ENCODE measurements at places on chromosomes 13 and 19. TPM values are rescaled to one million over a fixed set of nuclear protein-coding genes. Genes with fewer than 3 reads are reported as not detected.

The FRY gene
- 1.7 TPM for total RNA-seq

The LPAR6 gene
- total RNA-seq = 4.2 TPM

The RNF225 gene
- 0.09 TPM for total RNA-seq

The ZNF763 gene
- total RNA-seq = 1.6 TPM

The CYP2A7 gene
- not detected for total RNA-seq

The FBXO27 gene
- 1.5 TPM for total RNA-seq

The DNAAF3 gene
- total RNA-seq = 0.26 TPM

The ZNF724 gene
- 0.34 TPM for total RNA-seq

The TMEM147 gene
- 108 TPM for total RNA-seq

The MATK gene
- not detected for total RNA-seq

The CKM gene
- 0.35 TPM for total RNA-seq

The C5AR1 gene
- total RNA-seq = not detected

The FARP1 gene
- 11.4 TPM for total RNA-seq

The ZNF418 gene
- total RNA-seq = 2.9 TPM

The DLL3 gene
- total RNA-seq = 0.23 TPM

The C1QTNF9 gene
- total RNA-seq = not detected

The HIF3A gene
- total RNA-seq = 37.2 TPM

The ELAVL3 gene
- not detected for total RNA-seq

The IGFL2 gene
- total RNA-seq = not detected

The BEST2 gene
- not detected for total RNA-seq

The TMEM150B gene
- not detected for total RNA-seq

The GAPDHS gene
- not detected for total RNA-seq

The ZNF154 gene
- 4.3 TPM for total RNA-seq

The CERS1 gene
- 2.0 TPM for total RNA-seq

The PLPPR3 gene
- total RNA-seq = 0.09 TPM

The DPY19L3 gene
- total RNA-seq = 58.3 TPM

The KLK7 gene
- total RNA-seq = not detected

The OR10H5 gene
- total RNA-seq = not detected

The CPB2 gene
- total RNA-seq = not detected

The SIGLEC9 gene
- not detected for total RNA-seq

The CEACAM7 gene
- not detected for total RNA-seq

The AMH gene
- 3.7 TPM for total RNA-seq

The DIS3 gene
- 16.8 TPM for total RNA-seq

The PRR22 gene
- 0.60 TPM for total RNA-seq

The COLGALT1 gene
- total RNA-seq = 129 TPM
